ENCODE measurements at places on chromosomes 3 and 15. TPM values are rescaled to one million over a fixed set of nuclear protein-coding genes. Genes with fewer than 3 reads are reported as not detected.
A peak's percentile ranks its signal among the peaks of the same experiment; 100 is the strongest.

GRCh38 chr3:97510795-97511194 is 253.8 kb upstream of the ARL6 start:
- DNase-seq, result no peak
- no peaks in the 10 kb centered on the region for H3K4me1 ChIP-seq
- no peaks in the 10 kb centered on the region for H3K27me3 ChIP-seq
- H3K36me3 ChIP-seq, result no peaks in the 10 kb centered on the region
- H3K4me3 ChIP-seq, result no peak overlapping the region

DNA sequence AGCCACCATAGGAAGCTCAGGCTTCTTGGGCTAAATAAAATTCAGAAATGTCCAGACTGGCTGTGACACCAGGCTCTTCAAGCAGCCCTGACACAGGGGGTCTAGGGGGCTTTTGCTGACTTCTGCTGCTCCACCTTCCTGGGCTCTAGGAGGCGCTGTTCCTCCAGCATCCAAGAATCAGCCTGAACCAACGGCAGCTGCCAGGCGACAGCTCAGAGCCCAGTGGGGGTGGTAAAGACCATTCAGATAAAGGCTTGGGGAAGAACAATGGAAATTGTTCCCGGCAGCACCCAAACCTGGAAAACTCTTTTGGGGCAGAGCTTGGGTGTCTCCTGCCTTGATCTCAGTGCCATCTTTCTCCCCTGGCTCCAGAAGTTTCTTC is 21.6 kb upstream of the PSTPIP1 start:
- H3K4me1 ChIP-seq, result peaks cover 4% of the 10 kb centered on the region
- H3K4me3 ChIP-seq, result no peak overlapping the region

DNA sequence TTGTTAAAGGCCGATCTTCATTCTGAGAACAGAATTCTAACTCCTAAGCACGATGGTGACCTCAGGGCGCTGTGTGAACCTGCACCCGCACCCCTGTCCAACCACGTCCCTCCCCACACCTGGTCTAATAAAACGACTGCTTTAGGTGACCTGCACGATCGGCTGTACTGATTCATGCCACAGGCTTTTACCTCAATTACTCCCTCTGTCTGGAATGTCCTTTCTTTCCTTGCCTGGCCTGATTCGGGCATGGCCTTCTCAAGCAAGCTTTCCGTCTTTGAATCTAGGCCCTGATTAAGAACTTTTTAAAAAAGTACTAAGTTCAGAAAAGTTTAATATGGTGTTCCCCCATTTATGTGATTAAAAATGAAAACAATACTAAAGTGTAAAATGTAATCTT is 842 bp upstream of the U2SURP start:
- H3K4me1 ChIP-seq, result peaks cover 33% of the 10 kb centered on the region
- H3K27me3 ChIP-seq, result no peaks in the 10 kb centered on the region
- peak overlapping the region; percentile 95 for H3K27ac ChIP-seq
- H3K4me3 ChIP-seq, result peak overlapping the region; percentile 99

The HIGD2B gene
- total RNA-seq, result 0.33 TPM

The SKOR1 gene
- total RNA-seq, result 0.15 TPM

- H3K4me3 ChIP-seq, result no peak overlapping the region
- H3K27me3 ChIP-seq, result no peaks in the 10 kb centered on the region
- no peaks in the 10 kb centered on the region for H3K36me3 ChIP-seq
- H3K27ac ChIP-seq, result no peak overlapping the region
- no peak for DNase-seq
- H3K4me1 ChIP-seq, result no peaks in the 10 kb centered on the region
These were observed 59.4 kb upstream of the NEO1 start for GRCh38 chr15:72992841-72993252.

The SLC30A4 gene
- 3.3 TPM for total RNA-seq

The GABRA5 gene
- total RNA-seq, result not detected

The CTNNB1 gene
- total RNA-seq, result 156 TPM

DNA sequence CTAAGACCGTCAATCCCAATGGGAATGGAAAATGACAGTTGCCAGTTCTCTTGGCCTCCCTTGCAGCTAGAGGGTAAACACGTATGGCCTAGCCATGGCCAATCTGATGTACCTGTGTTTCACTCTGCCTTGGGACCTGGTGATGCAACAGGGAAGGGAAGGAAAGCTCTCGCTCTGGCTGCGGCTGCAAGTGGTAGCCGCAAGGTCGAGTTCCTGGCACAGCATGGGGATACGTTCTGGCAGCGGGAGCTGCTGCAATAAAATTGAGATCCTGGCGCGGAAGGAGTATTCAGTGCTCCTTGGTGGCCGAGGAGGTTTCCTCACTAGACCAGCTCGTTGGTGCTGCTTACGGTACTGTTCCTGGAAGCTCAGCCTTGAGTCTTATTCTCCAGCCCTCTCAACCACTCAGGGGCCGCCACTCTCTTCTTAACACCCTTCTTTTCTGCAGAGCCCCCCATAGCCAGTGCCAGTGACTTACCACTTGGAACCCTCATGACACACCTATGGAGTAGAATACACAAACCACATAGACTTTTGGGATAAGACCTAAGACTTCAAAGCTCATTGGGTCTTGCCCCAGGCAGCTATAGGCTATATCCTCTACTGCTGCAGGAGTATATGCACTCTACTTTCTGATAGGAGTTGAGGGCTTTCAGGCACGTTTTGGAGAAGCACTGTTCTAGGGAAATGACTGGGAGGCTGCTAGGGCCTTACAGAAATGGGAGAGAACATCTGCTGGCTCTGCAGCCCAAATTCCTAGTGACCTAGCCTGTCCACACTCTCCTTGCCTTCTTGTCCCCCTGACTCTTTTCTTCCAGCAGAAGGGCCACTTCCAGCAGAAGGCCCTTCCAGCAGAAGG is 2.7 kb downstream of the KY start:
- no peak for DNase-seq
- H3K4me1 ChIP-seq, result no peaks in the 10 kb centered on the region
- no peaks in the 10 kb centered on the region for H3K27me3 ChIP-seq
- H3K27ac ChIP-seq, result no peak overlapping the region
- no peak overlapping the region for H3K4me3 ChIP-seq
- H3K36me3 ChIP-seq, result no peaks in the 10 kb centered on the region

- H3K27me3 ChIP-seq, result no peaks in the 10 kb centered on the region
- no peak overlapping the region for H3K4me3 ChIP-seq
- no peak overlapping the region for H3K27ac ChIP-seq
- no peak for DNase-seq
- no peaks in the 10 kb centered on the region for H3K36me3 ChIP-seq
These were observed 46.4 kb upstream of the PHLDB2 start for GRCh38 chr3:111812701-111813100.

The SCN11A gene
- 0.07 TPM for total RNA-seq

GRCh38 chr3:69081583-69082262 is 1.6 kb upstream of the UBA3 start:
- H3K27ac ChIP-seq, result no peak overlapping the region
- H3K4me1 ChIP-seq, result peaks cover 63% of the 10 kb centered on the region
- DNase-seq, result no peak
- no peaks in the 10 kb centered on the region for H3K36me3 ChIP-seq

DNA sequence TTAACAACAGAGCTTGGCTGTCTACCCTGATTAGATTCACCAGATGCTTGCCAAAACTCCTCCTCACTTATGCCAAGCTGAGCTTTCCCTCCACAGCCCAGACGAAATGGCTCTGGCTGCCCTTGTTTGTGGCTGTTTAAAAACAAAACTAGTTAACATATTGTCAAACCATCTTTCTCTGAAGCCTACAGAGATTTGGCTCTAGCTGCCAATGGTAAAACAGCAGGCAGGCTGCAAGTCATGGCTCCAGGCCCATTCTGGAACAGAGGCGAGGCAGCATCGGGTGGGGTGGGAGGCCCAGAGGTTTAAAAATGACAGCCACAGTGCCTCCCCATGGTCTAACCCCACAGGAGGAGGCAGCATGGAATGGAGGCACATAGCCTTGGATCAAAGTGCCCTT is 75.9 kb downstream of the SCN5A start:
- H3K4me3 ChIP-seq, result no peak overlapping the region
- no peaks in the 10 kb centered on the region for H3K27me3 ChIP-seq
- no peaks in the 10 kb centered on the region for H3K36me3 ChIP-seq
- H3K4me1 ChIP-seq, result no peaks in the 10 kb centered on the region

GRCh38 chr15:100726421-100727190 is 124.2 kb downstream of the ASB7 start:
- no peak overlapping the region for H3K4me3 ChIP-seq
- H3K27ac ChIP-seq, result no peak overlapping the region
- H3K27me3 ChIP-seq, result no peaks in the 10 kb centered on the region

The TRMT10C gene
- total RNA-seq, result 57.4 TPM

DNA sequence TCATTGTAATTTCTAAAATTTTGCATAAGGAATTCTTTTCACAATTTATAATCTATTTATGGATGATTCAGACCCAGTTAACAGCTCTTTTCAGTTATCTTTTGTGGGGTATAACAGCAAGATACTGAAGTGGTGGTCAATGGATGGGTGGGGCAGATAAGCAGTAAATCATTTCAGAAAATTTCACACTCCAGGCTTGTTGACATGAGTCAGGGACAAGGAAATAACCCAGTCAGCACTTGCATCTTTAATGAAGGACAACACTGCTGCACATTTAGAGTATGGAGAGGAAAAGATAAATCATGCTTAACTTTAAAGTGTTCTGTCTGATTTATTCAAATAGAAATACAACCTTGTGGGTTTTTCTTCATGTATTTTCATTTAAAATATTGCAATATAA is 181.6 kb downstream of the ROBO1 start:
- no peak overlapping the region for H3K27ac ChIP-seq
- H3K4me1 ChIP-seq, result no peaks in the 10 kb centered on the region
- DNase-seq, result no peak
- H3K36me3 ChIP-seq, result no peaks in the 10 kb centered on the region

- no peak for DNase-seq
- no peak overlapping the region for H3K4me3 ChIP-seq
- H3K4me1 ChIP-seq, result no peaks in the 10 kb centered on the region
These were observed 20.0 kb downstream of the ATP2B2 start for GRCh38 chr3:10485380-10485779.

DNA sequence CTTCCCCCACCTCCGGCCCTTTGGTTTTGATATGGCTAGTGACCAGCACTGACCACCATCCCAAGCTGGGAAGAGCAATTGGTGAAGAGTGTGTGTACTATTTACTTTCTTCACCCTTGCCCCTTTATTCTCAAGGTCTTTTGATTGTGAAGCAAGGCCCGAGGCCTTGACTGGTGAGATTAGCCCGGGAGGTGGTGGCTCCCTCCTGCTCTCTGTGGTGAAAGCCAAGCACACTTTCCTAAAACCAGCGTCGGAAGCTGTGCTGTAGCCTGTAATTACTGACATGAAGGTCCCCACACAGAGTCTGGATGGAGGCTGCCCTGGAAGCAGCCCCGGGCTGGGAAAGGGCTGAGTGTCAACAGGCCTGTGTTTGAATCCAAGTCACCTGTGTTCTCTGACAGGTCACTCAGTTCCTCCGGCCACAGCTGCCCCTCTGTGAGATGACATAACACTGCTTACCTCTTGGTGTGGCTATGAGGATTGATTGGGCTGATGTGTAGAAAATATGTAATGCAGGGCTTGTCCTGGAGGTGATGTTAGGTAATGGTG is 60.5 kb upstream of the PRR23C start:
- H3K27me3 ChIP-seq, result no peaks in the 10 kb centered on the region
- no peaks in the 10 kb centered on the region for H3K4me1 ChIP-seq
- no peak for DNase-seq
- H3K36me3 ChIP-seq, result no peaks in the 10 kb centered on the region
- no peak overlapping the region for H3K27ac ChIP-seq
- H3K4me3 ChIP-seq, result no peak overlapping the region

DNA sequence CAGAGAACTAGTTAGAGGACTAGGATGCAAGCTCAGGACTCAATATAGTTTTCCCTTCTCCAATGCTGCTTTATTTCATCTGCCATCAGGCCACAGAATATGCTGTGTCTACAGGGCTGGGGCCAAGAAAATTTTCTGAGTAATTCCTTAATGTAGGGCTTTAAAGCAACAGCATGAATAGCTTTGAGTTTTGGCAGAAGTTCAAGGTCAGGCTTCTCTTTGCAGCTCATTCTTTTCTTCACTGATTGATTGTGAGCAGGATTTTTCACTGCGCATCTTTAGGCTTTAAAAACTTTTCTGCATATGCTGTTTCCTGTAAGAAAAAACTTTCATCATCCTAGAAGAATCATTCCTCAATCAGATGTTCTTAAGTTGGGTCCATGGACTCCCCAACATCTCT is 4.6 kb downstream of the TMEM108 start:
- DNase-seq, result no peak
- no peaks in the 10 kb centered on the region for H3K4me1 ChIP-seq
- no peaks in the 10 kb centered on the region for H3K36me3 ChIP-seq
- no peak overlapping the region for H3K27ac ChIP-seq
- H3K4me3 ChIP-seq, result no peak overlapping the region

DNA sequence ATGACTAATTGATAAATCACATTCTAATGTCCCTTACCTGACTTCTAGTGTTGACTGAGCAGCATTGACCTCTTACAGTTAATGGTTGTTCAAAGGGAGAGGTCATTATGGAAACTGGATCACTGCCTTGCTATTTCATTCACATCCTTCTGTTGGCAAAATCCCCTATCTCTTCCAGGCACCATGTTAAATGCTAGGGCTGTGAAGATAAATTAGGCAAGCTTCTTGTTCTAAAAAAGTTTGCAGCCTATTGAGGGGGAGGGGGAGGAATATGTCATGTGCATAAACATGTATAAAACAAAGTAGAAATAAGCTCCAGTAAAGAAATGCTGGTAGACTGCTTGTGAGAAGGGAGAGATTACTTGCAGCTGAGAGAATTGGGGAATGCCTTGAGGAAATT is 84.8 kb upstream of the MLF1 start:
- H3K4me1 ChIP-seq, result no peaks in the 10 kb centered on the region
- DNase-seq, result no peak
- no peaks in the 10 kb centered on the region for H3K36me3 ChIP-seq
- no peak overlapping the region for H3K27ac ChIP-seq

- H3K27me3 ChIP-seq, result no peaks in the 10 kb centered on the region
- no peaks in the 10 kb centered on the region for H3K4me1 ChIP-seq
- H3K36me3 ChIP-seq, result no peaks in the 10 kb centered on the region
- H3K4me3 ChIP-seq, result no peak overlapping the region
These were observed 172.8 kb upstream of the C2CD4B start for GRCh38 chr15:62337934-62338333.

DNA sequence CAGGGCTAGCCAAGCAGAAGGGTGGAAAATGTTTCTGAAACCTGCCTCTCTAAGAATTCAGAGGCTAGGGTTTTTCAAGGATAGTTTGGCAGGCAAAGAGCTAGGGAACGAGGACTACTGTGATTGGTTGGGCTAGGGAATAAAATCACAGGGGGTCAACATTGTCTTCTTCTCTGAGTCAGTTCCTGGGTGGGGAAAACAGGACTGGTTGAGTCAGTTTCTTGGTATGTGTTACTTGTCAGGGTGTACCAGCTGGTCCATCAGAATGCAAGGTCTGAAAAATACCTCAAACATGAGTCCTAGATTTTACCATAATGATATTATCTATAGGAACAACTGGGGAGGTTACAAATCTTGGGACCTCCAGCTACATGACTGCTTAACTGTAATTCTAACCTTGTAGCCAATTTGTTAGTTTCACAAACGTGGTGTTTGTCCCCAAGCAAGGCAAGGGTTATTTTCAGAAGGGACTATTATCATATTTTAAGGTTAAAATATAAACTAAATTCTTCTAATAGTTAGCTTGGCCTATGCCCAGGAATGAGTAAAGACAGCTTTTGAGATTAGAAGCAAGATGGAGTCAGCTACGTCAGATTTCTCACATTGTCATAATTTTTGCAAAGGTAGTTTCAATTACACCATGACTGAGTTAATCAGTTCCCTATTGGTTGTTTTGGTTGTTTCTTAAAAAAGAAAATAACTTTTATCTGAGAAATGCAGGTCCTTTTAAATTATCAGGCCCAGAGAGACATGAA is 231.5 kb downstream of the ALCAM start:
- DNase-seq, result no peak
- H3K27ac ChIP-seq, result no peak overlapping the region
- no peaks in the 10 kb centered on the region for H3K4me1 ChIP-seq
- H3K27me3 ChIP-seq, result no peaks in the 10 kb centered on the region
- H3K4me3 ChIP-seq, result no peak overlapping the region

All from CD8-positive, alpha-beta memory T cell (primary cell).